RWPE2 (cell line): ENCODE measurements at places on chromosomes 7 and 10.

DNA sequence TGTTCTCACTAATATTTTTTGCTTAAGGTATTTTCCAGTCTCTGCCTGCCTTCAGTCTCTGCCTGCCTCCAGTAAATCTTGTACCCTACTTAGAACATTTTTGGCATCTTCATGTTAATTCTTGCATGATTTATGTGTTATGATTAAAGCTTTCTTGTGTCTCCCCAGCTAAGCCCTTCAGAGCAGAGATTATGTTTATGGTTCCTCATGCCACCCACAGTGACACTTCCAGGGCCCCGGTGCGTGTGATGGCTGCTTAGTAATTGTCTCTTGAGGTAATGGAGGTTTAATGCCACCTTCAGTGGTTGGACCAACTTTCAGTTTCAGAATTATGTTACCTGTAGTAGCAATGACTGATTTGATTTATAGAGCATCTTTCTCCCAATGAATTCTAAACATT lies 70.6 kb upstream of the MET start:
- DNase-seq, result no peak

DNA sequence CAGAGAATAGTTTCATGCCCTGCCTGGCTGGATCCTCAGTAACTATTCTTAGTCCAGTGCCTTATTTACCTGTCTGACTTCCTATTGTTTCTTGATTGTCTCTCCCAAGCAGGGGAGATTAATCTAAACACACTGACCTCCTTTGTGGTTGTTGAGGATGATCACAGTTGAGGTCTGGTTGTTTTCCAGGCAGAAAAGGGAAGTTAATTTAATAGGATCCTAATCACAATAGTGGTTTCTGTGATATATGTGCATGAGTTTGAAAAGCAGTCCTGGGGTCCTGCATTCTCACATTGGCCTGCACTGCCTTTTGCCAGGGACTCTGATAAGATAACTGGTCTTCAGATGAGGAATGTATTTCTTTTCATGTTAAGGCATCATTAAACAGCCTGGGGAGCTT lies 130.1 kb downstream of the SND1 start:
- no peak for DNase-seq

DNA sequence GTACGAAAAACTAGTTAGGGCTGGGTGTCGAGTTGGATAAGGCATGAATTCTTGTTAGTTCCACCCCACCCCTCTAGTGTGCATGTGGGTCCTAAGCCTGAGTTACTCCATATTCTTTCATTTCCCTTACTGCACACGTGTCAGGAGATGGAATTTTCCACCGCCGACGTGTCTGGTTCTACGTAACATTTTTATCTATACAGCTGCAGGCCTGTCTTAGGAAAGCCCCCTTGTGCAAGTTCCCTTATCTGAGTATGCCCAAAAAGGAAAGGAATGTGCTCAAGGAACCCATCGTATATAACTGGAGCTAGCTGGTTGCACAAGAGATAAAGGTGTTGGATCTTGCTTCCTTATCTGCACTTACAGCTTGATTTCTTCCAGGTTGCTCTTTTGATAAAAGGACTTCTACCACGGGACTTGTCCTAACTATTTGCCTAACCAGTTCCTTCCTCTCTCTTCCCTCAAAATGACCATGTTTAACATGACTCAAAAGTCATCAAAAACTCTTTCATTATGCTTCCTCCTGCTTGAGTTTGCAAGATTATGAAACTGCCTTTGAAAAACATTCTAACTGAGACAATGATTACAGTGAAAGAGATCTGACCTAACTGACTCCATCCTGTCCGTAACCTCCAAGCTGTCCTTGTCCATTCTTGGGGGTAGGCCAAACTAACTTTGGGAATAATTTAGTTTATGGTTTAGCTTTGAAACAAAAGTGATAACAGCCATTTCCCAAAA lies 181.4 kb downstream of the AKR1D1 start:
- no peak for DNase-seq

- DNase-seq, result no peak
Measured at GRCh38 chr7:142581341-142581740, 167.9 kb upstream of the PRSS1 start.

- no peak for DNase-seq
Measured at GRCh38 chr10:6276356-6276755, 73.6 kb downstream of the PFKFB3 start.

DNA sequence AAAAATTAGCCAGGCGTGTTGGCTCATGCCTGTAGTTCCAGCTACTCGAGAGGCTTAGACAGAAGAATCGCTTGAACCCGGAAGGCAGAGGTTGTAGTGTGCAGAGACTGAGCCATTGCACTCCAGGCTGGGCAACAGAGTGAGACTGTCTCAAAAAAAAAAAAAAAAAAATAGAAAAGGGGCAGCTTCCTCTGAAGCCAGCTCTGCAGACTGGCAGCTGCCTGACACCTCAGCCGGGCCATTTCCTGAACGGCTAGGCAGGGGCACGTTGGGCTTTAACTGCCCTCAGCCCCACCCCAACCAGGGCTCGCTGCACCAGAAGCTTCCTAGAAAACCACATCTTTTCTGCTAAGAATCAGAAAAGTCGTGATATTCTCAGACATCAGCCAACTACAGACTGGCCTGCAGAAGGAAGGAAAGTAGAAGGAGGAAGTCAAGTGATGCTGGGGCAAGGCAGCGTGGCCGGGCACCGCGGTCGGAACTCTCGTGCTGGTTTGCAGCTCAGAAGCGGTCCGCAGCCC lies 38.0 kb downstream of the PRKAG2 start:
- DNase-seq, result peak; percentile 23

DNA sequence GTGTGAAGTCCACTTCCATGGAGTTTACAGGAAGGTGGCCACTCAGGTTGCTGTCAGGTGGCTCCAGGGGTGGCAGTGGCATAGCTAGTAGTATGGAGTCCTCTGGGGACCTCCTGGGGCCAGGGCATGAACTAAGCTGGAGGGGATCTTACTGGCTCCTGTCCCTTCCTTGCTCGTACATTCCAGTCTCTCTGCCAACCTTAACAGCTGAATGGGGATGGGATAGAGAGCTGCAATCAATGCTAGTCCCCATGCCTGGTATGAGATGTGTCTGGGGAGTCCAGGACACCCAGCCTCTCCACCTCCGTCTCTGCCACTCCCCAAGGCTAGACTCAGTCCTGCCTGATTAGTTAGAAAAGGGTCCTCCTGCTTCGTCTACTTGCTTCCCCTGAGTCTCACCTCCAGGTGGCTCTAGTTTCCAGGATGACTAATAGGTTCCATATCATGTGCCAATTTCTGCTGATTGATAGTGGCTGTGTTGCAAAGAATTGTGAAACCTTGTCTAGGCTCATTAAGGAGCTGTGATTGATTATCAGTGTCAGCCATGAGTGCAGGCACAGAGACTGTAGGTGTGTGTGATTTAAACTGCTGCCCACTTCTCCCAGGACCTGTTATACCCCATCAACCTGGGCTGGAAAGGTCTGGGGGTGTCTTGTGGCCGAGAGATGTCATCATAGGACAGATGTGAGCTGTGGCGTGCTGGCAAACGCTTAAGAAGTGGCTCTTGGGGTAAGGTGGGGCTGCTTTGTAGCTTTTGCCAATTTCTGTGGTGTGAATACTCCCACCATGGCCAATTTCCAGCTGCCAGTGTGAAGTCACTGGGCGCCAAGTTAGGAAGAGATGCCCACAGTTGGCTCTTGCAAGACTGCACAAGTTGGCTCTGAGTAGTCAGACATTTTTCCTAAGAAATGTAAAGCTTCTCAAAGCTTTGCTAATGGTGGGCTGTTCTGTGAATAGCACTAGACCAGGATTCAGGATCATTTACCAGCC lies 59.8 kb downstream of the COL13A1 start:
- DNase-seq, result no peak

DNA sequence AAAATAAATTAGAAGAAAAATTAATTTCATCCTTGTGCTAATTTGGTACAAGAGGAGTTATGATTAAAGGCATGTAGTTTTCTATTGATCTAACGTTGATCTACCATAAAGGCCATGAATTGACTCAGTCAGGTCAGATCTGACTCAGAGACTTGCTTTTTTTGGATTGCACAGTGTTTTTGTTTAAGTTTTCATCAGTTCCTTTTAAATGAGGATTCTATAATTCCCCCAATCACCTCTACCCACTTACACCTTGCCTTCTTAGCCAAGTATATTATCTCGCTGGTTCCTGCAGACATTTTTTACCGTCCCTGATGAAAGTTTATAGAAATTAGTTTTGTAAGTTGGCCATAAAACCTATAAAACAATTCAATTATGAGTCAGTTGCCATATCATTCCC lies 132.4 kb upstream of the PALS2 start:
- DNase-seq, result no peak

- DNase-seq, result no peak
Measured at GRCh38 chr7:7738177-7738576, 19.8 kb upstream of the RPA3 start.

DNA sequence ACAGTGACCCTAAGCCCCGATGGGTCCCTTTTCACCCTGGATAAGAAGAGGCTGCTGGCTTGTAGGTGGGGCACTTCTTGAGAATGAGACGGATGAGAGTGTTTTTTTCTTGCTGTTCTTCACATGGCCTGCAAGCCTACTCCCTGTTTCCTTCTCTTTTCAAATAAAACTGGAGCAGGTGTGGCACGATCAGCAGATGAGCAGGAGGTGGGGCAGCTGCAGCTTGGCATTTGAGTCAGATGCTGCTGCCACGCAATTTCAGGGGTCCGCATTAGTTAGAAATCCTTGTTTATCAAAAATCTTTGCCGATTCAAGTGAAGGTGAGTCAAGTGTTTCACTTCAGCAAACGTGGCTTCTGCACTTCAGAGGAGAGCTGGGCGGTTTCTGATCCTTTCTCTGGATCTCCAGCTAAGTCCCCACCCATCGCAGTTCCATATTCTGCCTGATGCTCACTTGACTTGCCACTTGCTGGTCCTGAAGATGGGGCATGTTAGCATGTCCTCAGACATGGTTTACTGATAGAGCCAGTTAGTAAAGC lies 20.8 kb downstream of the WDFY4 start:
- DNase-seq, result no peak

GRCh38 chr10:118447478-118448270 lies 105.5 kb upstream of the FAM204A start:
- DNase-seq, result peak; percentile 61

DNA sequence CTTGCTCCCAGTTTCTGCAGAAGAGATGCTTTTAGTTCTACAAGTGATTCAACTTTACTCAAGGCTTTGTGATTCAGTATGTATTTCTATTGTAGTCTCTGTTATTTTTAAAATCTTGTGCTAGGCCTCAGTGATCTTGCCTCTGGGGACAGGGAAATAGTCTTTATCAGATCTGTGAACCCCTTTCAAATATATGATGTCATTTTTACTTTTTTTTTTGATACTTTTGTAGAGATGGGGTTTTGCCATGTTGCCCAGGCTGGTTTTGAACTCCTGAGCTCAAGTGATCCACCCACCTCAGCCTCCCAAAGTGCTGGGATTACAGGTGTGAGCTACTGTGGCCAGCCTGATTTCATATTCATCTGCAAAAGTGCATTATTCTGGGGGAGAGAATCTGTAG lies 3.4 kb downstream of the SNX10 start:
- DNase-seq, result no peak

DNA sequence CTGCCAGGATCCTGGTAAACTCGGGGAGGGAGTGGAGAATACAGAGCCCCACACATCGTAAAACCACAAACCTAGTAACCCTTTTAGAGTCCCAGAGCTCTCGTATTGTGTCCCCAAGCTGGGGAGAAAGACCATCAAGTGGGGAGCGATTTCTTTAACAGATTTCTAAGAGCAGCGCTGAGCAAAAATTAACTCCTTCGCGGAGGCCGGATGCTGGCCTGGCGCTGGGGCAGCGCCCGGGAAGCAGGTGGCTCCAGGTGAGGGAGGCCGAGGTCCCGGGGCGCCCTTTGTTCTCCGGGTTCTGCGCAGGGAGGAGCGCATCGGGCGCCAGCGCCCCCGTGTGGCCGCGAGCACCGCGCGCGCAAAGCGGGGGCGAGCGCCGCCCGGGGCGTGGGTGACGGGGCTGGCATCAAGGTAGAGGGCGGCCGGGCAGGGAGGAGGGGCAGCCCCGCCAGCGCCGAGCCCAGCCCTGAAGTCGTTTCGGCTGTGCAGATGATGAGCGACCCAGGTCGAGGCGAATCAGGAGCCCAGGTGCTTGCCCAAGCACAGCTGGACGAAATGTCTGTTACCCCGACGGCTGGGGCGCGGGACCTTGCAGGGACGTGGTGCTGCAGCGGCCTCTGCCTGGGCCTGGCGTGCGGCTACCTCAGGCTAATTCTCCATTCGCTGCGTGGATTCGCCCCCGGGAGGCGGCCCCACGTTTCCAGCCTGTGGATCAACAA lies 10.4 kb upstream of the FGFR2 start:
- no peak for DNase-seq

GRCh38 chr7:43752411-43752810 lies 6.1 kb upstream of the BLVRA start:
- no peak for DNase-seq

DNA sequence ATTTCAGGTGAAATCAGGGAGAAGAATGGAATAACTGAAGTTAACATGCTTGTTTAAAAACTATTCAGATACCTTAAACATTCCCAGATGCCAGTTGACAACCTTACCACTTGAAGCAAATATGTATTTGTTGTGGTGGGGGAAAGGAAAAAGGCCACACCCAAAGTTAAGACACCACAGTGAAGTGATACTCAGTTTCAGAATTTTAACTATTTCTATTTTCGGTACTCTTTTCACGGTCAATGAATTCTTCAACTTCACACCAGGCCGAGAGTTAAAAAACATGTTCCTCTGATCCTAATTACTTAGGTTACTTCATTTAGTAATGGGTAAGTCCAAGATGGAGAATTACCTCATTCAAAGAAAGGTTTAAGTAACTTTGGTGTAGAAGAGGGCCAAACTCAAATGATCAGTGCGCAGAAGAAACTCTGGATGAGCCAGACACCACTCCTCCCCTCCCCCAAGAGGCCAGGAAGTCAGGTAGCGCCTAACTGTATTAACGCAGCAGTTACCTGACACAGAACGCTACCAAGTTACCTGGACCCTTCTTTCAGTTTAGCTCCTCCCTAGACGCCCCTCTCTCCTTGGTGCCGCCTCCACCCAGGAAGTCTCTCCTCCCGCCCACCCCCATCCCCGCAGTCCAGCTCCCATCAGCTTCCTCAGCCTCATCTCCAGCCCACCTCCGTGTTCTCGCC lies 700 bp downstream of the MTPN start:
- no peak for DNase-seq

DNA sequence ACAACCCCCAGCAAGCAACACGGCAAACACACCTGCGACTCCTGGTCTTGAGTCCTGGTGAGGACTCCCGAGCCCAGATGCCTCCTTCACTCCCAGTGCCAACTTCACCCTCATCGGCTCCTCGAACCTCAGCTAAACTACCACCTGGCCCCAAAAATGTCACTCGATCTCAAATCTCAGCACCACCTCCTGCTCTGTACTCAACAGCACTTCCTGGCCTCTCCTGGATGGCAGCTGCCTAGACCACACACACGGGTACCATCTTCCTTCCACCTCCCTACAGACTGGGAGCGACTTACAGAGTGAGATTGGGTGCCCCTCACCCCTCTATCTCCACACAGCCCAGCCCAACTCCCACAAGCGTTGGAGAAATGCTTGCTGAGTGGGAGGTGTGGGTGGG lies 123.9 kb upstream of the MGMT start:
- DNase-seq, result no peak

GRCh38 chr7:116862951-116863670 lies 724 bp downstream of the CAPZA2 start:
- DNase-seq, result no peak
